ENCODE measurements at places on chromosomes 1 and 21.

GRCh38 chr1:54952950-54953718, 27.3 kb upstream of the TMEM61 start:
- no peak for DNase-seq

DNA sequence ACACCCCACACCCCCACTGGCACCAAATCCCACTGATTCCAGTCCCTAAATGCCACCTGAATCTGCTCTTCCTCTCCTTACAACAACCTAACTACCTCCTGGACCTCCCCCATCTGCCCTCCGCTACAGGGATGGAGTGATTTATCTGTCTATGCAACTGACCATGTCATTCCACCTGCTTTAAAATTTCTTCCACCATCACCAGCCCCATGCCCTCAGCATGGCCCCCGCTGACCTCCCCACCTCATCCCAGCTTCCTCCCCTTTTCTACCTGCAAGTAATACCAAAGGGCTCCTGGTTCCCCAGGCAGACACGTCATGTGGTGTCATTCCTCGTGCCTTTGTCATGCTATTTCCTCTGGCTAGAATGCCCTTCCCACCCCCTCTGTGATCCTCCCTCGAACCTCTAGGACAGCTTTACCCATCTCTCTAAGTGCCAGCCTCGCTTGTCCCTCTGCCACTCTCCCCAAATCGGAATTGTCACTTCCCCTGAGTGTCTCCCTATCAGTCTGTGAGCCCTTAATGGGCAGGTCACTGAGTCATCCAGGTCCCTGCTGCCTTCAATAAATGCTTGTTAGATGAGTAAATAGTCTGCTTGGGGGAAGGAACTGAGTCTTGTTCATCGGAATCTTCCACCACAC, 3.7 kb downstream of the GJB4 start:
- no peak for DNase-seq

DNA sequence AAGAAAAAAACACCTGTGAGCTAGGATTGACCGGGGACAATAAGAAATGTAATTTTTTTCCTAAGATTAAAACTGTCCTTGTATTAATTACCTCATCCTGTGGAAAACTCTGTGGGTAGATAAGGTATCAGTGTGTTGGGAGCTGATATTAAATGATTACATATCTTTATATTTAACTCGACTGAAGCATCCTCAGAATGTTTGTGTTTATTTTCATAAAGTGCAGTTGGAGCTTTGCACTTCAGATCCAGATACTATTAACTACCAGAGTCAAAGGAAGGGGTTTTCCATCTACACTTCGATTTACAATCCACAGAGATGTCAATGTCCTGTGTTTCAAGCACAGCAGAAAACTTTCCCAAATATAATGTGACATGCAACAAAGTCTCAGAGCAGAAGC, 164.5 kb downstream of the NR5A2 start:
- DNase-seq, result no peak

DNA sequence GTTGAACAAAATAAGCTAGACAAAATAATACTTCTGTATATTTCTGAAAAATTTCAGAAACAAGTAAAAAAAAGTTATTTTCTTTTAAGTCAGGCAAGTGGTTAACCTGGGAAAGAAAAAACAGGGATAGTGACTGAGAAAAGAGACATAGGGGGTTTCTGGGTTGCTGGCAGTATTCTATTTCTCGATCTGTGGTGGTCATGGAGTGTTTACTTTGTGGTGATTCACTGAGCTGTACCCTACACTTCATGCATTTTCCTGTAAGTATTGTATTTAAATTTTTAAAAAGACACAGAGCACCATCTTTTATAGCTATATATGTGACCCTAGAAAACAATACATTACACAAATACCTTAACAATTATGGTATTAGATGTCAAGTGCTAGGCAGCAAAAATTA, 58.2 kb downstream of the ZNF644 start:
- DNase-seq, result no peak

GRCh38 chr1:209398313-209398991, 185.1 kb upstream of the CAMK1G start:
- no peak for DNase-seq

DNA sequence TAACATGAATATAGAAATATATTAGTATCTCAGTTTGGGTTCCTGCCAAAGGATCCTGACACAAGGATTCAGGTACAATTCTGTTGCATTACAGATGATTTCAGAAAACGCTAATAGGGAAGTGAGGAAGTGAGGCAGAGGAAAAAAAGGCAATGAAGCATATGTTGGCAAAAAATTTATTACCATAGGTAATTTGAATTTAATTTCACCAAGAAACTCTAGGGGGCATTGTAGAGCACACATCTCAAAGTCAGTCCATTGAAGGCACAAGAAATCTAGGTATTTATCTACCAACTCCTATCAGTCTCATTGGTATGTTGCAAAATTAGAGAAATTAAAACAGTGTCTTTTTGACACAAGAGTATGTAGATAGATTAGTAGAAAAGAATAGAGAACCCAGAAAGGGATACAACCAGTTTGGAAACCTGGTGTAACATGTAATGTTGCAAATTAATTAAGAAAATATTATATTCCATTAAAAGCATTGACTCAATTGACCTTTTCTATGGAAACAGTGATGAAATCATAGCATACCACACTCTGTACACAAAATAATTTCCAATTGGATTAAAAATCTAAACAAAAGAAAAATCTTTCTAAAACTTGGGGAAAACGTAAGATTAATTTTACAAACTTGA, 104.9 kb upstream of the SNX7 start:
- no peak for DNase-seq

- DNase-seq, result no peak
Observed at GRCh38 chr1:11875094-11875493, 16.3 kb upstream of the NPPB start.

- no peak for DNase-seq
Observed at GRCh38 chr1:215064327-215064726, 18.2 kb upstream of the KCNK2 start.

DNA sequence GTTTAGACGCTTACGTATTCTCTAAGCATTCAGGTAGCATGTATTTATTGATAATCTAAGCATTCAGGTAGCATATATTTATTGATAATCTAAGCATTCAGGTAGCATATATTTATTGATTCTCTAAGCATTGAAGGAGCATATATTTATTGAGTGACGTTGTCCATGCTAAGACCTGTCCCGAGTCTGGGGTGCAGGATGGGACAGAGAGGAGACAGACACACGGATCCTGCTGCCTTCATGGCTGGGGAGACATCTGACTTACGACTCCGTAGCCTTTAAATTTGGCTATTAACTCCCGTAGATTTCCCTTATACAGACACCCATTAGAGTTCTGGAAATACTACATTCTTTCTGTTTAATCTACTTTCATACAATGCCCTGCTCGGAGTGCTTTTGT, 982 bp downstream of the SCCPDH start:
- DNase-seq, result no peak

DNA sequence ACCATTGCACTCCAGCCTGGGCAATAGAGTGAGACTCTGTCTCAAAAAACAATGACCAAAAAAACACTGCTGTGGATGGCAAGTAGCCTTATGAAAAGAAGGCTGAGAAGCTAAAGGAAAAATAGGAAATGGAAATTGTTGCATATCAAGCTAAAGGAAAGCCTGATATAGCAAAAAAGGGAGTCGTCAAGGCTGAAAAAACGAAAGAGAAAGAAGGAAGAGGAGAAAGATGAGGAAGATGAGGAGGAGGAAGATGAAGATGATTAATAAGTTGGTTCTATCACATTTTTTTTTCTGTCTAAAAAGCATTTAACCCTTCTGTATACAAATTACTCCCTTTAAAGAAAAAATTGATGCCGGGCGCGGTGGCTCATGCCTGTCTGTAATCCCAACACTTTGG, 10.2 kb upstream of the PRDX1 start:
- no peak for DNase-seq

GRCh38 chr1:105243411-105243810, 1493.7 kb downstream of the AMY1C start:
- DNase-seq, result no peak

GRCh38 chr21:37226041-37226920, 40.9 kb downstream of the VPS26C start:
- DNase-seq, result no peak

GRCh38 chr1:177208920-177209319, 38.2 kb downstream of the BRINP2 start:
- no peak for DNase-seq

DNA sequence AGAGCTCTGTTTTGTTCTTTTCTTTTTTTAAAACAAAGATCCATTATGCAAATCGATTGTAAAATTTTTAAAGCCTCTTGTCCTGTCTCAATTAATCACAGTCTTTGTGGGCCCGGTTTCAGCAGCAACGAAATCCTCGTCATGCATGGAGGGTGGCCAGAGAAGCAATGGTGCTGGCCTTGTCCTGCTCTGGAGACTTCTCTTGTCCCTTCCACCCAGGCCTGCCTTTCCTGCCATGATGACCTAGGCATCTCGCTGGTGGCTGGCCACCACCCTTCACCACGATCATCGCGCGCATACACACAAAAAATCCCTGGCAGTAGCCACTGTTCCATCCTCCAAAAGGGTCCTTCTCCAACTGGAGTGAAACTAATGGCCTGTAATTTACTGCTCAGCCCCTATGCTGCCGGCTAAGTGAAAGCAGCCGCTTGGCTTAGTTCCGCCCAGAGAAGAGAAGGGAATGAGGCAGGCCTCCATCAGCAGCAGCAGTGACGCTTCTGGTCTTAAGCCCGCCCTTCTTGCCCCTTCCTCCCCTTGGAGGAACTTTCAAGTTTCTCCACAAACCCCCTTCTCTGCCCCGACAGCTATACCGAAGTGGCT, 309.5 kb downstream of the NPHP4 start:
- no peak for DNase-seq

- no peak for DNase-seq
Observed at GRCh38 chr1:208965351-208965750, 618.2 kb upstream of the CAMK1G start.

DNA sequence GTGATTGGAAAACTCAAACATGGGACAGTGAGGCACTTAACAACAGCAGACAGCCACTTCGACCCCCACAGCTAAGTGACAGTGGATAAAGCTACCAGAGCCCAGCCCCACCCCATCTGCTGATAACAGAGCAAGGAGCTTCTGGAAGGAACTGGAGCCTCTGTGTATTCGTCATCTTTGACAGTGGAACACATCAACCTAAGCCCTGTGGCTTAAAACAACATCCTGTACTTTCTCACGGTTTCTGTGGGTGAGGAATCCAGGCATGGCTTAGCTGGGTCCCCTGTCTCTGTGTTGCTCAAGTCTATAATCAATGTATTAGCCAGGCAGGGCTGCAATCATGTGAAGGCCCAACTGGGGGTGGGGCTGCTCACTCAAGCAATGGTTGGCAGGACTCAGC, 18.4 kb upstream of the SIPA1L2 start:
- no peak for DNase-seq

DNA sequence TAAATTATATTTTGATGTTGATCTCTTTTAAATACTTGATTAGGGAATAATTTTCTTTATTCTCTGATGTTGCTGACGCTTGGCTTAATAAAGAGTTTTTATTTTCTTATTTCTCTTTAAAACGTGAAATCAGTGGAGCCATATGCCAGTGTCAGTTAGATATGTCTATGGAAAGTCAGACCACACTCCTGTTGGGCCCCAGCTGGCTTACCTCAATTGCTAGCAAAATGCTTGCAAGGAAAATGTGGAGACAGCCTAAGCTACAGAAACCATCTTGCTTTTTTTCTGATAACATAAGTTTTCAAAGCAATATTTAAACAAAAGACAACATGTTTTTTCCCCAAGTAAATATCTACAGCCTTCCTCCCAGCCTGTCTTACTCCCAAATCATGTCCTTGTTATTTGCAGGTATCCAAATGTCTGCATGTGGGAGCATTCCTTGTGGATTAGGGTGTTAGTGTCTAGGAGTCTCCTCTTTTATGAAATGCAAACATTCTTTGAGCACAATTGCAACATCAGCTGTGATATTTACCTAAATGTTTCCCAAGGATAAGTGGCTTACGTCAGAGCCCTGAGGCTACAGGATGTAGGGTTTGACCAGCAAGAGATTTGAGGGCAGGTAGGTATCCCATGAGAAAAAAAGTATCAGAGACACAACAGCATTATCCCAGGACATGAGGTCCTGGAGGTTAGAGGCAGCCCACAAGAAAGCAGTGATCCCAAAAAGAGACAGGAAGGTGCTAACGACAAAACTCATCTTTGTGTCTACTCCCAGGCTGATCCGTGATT, 117.2 kb upstream of the KCNJ15 start:
- no peak for DNase-seq

GRCh38 chr1:17236779-17237560, 11.9 kb upstream of the PADI3 start:
- peak; percentile 75 for DNase-seq

DNA sequence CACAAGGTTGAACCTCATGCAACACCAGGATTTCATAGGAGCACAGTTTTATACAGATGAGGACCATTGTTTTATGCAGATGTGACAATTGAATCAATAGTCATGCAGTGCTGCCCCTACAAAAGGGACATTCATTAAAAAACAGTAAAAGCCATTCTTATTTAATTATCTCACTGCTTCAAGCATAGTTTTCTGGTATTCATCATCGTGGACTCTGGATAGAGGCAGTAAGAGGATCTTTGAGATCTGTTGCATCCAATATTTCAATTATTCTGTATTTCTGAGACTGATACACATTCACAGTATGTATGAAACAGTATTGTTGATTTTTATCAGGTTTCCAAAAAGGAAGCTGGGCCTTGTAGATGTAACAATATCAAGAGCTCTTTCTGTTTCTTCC, 237.6 kb downstream of the RYR2 start:
- DNase-seq, result no peak

GRCh38 chr1:47568763-47569162, 130.9 kb downstream of the FOXD2 start:
- peak; percentile 9 for DNase-seq

GRCh38 chr21:29413683-29414082, 115.0 kb downstream of the BACH1 start:
- DNase-seq, result no peak

DNA sequence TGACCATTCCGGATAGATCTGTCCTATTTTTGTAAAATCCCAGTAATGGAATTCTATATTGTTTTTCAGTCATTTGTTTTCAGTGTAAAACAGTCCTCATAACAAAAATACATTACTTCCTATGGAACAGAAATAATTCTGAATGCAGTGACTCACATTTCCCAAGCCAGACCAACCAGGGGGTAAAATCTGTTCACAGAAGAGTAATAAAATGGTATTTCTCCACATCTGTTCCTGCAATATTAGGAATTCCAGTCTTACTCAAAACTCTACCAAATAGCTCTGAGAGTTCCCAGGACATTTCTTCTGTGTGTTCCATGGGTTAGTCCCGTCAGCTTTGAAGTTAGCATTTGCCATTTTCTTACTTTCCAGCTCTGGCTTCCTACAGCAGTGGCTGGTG, 2.6 kb upstream of the DDR2 start:
- DNase-seq, result no peak

All from cerebellum (tissue), 4 donors.